ENCODE measurements at places on chromosomes 5 and 9. TPM values are rescaled to one million over a fixed set of nuclear protein-coding genes. Genes with fewer than 3 reads are reported as not detected.
A peak's percentile ranks its signal among the peaks of the same experiment; 100 is the strongest.

The PGM5 gene
- total RNA-seq: 275 TPM

The PCDHA3 gene
- 1.6 TPM for total RNA-seq

The SCGB3A2 gene
- not detected for total RNA-seq

The ZNF879 gene
- total RNA-seq: 7.9 TPM

The EQTN gene
- not detected for total RNA-seq

The TBC1D2 gene
- 5.9 TPM for total RNA-seq

The GPRIN1 gene
- total RNA-seq: not detected

DNA sequence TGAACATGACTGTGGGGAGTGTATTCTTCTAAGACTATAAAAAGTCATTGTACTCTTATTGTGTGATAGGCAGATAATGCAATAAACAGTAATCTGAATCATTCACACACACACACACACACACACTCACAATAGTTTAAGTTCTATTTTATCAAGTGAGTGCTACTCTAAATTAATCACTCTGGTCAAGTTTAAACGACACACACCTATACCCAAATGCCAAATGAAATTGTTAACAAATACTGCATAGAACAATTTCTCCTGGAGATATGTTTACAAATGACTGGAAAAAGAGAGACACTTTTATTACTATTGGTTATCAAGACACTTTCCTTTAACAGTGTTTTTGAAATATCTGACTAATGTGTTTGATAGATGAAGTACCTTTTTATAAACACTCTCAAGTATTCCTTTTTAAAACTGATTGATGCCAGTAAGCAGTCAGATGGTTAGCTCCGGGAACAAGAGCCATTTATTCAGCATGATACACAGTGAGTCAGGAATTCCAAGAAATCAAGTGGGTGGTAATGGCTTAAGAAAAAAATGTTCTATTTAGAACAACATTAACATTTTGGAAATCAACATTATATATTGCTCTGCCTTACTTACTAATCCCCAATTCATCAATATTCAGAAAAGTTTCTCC is 521.6 kb upstream of the ST8SIA4 start:
- H3K4me3 ChIP-seq: no peak overlapping the region
- no peak for DNase-seq
- no peaks in the 10 kb centered on the region for H3K4me1 ChIP-seq
- no peaks in the 10 kb centered on the region for H3K27me3 ChIP-seq
- no peak overlapping the region for H3K27ac ChIP-seq

- H3K27me3 ChIP-seq: no peaks in the 10 kb centered on the region
- H3K4me3 ChIP-seq: no peak overlapping the region
These were observed 36.0 kb downstream of the HMGXB3 start for GRCh38 chr5:150036513-150036912.

DNA sequence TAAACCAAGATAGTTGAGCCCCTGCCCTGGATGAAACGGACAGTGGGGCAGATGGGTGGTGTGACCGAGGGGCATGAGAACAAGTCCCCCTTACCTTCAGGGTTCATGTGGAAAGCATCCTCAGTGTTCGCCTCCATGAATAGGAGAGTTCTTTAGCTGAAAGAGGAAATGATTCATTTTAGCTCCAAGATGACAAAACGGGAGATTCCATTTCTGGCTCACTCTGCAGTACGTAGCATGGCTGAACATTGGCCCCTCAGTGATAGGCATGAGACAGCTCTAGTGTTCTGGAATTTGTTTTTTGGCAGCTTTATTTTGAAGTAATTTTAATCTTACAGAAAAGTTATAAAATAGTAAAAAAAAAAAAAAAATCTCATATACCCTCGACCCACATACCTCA is 70.2 kb upstream of the AGXT2 start:
- H3K36me3 ChIP-seq: no peaks in the 10 kb centered on the region
- H3K27me3 ChIP-seq: no peaks in the 10 kb centered on the region
- no peak for DNase-seq
- no peak overlapping the region for H3K4me3 ChIP-seq
- H3K27ac ChIP-seq: no peak overlapping the region

DNA sequence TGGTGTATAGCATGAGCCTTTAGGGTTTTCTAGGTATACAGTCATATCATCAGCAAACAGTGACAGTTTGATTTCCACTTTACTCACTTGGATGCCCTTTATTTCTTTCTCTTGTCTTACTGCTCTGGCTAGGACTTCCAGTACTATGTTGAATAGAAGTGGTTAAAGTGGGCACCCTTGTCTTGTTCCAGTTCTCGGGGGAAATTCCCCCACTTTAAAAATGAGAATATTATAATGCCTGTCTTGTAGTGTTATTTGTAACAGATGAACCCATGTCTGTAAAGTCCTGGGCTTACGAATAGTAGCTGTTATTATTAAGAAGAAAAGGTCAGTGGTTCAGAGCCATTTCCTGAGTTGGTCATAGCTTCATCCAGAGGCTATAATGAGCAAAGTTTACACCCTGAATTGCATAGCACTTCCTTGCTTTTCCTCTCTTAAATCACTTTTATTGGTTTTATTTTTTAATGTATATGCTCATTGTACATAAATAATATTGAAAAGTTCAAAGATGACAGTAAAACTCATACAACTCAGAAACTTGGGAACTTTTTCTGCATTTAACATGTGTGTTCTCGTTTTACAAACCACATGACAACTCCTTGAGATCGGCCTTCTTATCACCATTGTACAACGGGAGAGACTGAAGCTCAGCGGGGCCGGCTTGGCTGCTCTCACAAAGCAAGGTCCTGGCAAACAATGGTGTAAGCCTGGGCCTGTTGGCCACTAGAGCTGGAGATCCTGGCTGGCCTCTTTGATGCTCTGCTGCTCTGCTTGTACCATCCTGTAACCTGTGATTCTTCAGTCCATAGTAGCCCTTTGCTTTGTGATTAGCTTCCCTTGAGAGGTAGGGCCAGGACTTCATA is 85.2 kb downstream of the CYFIP2 start:
- no peaks in the 10 kb centered on the region for H3K27me3 ChIP-seq
- no peaks in the 10 kb centered on the region for H3K4me1 ChIP-seq
- no peaks in the 10 kb centered on the region for H3K36me3 ChIP-seq
- H3K27ac ChIP-seq: no peak overlapping the region
- no peak overlapping the region for H3K4me3 ChIP-seq

- H3K4me1 ChIP-seq: no peaks in the 10 kb centered on the region
- no peak overlapping the region for H3K27ac ChIP-seq
- H3K36me3 ChIP-seq: no peaks in the 10 kb centered on the region
- no peak for DNase-seq
These were observed 34.8 kb upstream of the RICTOR start for GRCh38 chr5:39108987-39109386.

DNA sequence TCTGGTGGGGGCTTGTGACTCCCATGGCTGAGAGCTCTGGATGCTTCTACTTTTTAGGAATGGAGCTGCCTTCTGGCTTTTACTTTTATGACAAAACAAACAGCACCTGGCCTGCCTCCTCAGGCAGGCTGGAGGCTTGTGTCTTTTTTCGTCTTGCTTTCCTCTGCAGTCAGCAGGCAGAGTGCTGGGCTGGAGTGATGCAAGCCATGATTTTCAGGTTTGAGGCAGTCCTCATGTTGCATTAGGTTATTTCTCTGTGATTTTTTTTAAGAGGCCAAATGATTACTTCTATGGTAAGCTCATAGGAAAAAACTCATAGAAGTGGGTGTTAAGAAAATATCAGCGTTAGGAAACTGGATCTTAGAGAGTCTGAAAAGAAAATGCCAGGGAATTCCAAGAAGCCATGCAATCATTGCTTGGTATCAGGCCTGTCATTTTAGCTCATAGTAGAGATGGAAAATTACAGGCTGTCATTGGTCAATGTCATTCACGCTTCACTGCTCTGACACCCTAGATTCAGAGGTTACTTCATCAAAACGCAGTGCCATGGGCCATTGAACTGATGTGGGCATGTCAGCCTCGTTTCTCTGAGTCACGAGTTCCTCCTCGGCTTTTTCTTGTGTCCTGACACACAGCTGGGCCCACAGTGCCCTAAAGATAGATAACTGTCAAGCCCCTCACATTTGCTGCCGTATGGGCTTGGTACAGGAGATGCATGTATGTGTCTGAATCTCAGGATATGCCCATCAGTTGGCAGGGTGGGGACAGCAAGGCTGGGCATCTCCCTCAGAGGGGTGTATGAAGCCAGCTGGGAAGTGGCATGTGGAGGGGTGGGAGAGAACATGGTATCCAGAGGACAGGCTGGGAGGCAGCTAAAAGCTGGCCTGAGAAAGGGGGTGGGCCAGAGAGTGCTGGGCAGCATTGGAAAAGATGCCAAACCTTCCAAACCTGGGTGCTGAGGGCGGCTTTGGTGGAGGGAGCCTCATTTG is 151.8 kb downstream of the HSPA4 start:
- H3K27ac ChIP-seq: no peak overlapping the region
- no peaks in the 10 kb centered on the region for H3K36me3 ChIP-seq
- no peak for DNase-seq
- H3K4me1 ChIP-seq: no peaks in the 10 kb centered on the region

DNA sequence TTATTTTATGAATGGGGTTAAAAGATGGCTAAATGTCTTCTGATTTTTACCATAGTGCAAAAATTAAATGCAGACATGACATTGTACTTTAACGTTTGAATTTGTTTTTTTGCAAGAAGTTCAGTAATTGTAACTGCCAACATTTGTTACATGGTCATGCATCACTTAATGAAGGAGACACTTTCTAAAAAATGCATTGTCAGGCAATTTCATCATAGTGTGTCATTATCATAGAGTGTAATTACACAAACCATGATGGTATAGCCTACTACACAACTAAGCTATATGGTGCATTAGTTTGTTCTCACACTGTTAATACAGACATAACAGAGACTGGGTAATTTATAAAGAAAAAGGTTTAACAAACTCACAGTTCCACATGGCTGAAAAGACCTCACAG is 50.0 kb upstream of the NAA35 start:
- no peak overlapping the region for H3K27ac ChIP-seq
- H3K36me3 ChIP-seq: no peaks in the 10 kb centered on the region
- no peaks in the 10 kb centered on the region for H3K27me3 ChIP-seq
- DNase-seq: no peak
- H3K4me1 ChIP-seq: no peaks in the 10 kb centered on the region

- no peak overlapping the region for H3K4me3 ChIP-seq
- no peaks in the 10 kb centered on the region for H3K27me3 ChIP-seq
- H3K27ac ChIP-seq: no peak overlapping the region
- no peaks in the 10 kb centered on the region for H3K4me1 ChIP-seq
These were observed 11.2 kb downstream of the SEMA4D start for GRCh38 chr9:89486681-89487080.

DNA sequence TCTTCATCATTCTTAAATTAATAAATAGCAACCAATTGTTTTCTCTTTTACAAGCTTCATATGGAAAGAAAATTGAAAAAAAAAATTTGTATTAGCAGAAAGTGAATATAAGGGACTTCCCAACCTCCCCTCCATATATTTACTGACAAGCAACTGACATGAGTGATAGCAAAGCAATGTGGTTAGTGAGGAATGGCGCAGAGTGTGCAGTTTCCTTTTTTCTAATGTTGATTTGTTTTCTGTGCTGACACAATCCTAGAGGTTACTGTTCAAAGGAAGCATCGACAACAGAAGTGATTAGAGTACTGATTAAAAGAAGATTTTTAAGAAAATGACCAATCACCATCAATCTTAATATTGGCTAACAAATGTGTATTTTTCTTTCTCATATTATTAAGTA is 1.7 kb upstream of the PTGER4 start:
- no peaks in the 10 kb centered on the region for H3K27me3 ChIP-seq
- no peak for DNase-seq
- H3K4me1 ChIP-seq: no peaks in the 10 kb centered on the region
- no peak overlapping the region for H3K27ac ChIP-seq
- no peaks in the 10 kb centered on the region for H3K36me3 ChIP-seq

DNA sequence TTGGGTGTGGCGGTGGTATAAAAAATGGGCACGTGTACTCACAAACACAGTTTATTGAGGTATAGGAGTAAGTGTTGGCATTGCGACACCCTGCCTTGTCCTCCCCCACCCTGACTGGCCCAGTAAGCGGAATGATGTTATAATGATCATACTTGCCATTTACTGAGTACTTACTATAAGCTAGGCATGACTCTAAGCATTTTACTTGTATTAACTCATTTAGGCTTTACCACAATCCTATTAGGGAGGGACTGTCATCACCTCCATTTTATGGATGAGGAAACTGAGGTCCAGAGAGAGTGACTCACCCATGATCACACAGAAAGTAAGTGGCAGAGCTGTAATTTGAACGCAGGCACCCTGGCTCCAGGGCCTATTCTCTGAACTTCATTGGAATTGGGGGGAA is 2.3 kb downstream of the SMIM3 start:
- peak overlapping the region; percentile 86 for H3K27ac ChIP-seq
- H3K36me3 ChIP-seq: no peaks in the 10 kb centered on the region
- no peak for DNase-seq
- H3K27me3 ChIP-seq: no peaks in the 10 kb centered on the region

DNA sequence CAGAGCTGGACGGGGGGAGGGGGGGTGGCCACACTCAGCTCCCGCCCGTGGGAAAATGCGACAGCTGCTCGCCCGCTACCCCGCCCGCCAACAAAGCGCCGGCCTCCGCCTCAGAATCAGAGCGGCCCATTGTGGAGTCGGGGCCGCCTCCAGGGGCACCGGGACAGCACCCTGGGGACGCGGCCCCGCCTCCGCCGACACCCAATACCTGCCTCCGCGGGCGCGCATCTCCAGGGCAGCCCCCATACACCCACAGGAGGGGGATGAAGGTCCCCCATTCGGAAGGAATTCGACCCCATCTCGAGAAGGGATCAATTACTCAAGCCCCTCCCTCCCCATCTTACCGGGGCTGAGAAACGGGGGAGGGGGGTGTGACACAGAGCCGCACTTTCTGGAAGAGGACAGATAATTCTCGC is 1.3 kb downstream of the NOTCH1 start:
- H3K4me3 ChIP-seq: peak overlapping the region; percentile 84
- H3K27me3 ChIP-seq: no peaks in the 10 kb centered on the region
- peak; percentile 63 for DNase-seq
- peak overlapping the region; percentile 90 for H3K27ac ChIP-seq

- H3K27ac ChIP-seq: peak overlapping the region; percentile 61
- no peaks in the 10 kb centered on the region for H3K36me3 ChIP-seq
- no peaks in the 10 kb centered on the region for H3K4me1 ChIP-seq
- no peak for DNase-seq
- H3K4me3 ChIP-seq: no peak overlapping the region
These were observed 30.2 kb upstream of the SMC5 start for GRCh38 chr9:70228611-70229010.

GRCh38 chr9:127950513-127951289 is 13.0 kb upstream of the DPM2 start:
- H3K27me3 ChIP-seq: no peaks in the 10 kb centered on the region
- peak; percentile 33 for DNase-seq

- no peaks in the 10 kb centered on the region for H3K4me1 ChIP-seq
- no peak for DNase-seq
- H3K4me3 ChIP-seq: no peak overlapping the region
- no peak overlapping the region for H3K27ac ChIP-seq
- no peaks in the 10 kb centered on the region for H3K36me3 ChIP-seq
These were observed 256.8 kb upstream of the RPS23 start for GRCh38 chr5:82534986-82535385.

All from uterus (tissue), 4 donors.